Stimulated activated CD8-positive, alpha-beta memory T cell treated with anti-CD3 and anti-CD28 coated beads, Interleukin-4, amount 100 ng/mL, for 4 hours (primary cell): ENCODE measurements at places on chromosomes 5 and 9.

DNA sequence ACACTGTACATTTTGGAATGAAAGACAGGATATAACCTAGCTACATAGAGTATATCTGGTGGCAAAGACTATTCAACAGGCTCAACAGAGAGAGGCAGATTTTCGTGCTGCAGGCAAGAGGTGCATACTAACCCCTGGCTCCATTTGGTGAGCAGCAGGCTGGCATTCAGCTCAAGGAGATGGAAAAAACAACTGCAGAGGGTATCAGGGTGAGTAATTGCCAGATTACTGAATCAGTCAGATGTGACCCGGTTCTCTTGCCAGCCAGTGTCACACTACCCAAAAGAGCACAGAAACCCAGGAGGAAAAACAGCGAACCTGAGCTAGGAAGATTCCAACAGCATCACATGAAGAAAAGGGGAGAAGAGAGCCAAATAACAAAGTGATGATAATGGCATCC is 130.4 kb upstream of the PRLR start:
- DNase-seq: no peak

- no peak for DNase-seq
These were observed 14.3 kb downstream of the PDE8B start for GRCh38 chr5:77224672-77225355.

- no peak for DNase-seq
These were observed 104.1 kb upstream of the ZNF462 start for GRCh38 chr9:106758911-106759310.

GRCh38 chr5:61805101-61805500 is 473.0 kb downstream of the ZSWIM6 start:
- DNase-seq: no peak

GRCh38 chr9:79195879-79196278 is 375.9 kb upstream of the TLE4 start:
- no peak for DNase-seq

DNA sequence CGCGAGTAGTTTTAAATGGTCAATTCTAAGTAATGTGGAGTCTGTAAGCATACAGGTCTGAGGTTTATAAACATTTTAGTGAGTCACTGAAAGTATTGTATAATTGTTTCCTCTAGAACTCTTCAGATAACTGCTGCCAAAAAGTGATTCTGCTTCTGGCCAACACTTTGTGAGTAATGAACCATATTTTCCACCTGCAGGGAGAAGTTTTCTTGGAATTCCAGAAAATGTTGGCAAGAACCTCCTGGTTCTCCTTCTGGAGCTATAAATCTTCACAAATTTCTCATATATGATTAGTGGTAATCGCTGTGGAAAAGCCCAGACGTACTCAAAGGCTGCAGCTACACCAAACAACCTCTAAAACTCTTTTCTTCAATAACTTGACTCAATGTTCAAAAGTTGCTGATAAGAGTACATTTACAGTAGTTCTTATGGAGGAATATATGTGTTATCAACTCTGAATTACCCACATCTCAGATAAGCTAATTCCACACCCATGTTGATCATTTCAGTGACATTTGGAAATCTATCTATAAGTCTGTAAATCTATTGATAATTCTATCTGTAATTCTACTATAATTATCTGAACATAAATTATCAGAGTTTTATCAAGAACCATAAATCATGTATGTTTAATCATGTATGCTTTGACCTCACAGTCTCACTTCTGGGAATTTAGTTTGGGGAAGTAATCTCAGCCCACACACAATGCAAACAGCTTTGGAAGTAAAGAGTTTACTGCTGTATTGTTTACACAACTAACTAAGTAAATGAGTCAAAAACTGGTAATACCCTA is 74.1 kb downstream of the FNBP1 start:
- DNase-seq: no peak

DNA sequence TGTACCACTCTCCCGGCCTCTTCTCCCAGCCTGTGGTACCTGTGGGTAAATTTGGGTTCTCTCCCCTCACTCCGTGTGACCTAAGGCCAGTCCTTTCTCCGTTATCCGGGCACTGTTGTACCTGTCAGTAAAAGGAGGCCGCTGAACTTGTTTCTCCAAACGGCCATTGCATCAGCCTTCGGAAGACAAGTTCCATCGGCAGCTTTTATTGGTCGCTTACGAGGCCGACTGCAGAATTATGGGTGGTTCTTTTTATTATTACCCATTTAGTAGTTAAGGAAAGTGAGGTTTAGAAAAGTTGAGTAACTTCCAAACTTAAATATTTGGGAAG is 558 bp downstream of the GRPEL2 start:
- no peak for DNase-seq

- DNase-seq: no peak
These were observed 56.0 kb downstream of the ZNF510 start for GRCh38 chr9:96721731-96722429.

- no peak for DNase-seq
These were observed 221.2 kb downstream of the SLC12A2 start for GRCh38 chr5:128304791-128305190.

- DNase-seq: no peak
These were observed 57.9 kb downstream of the OSTF1 start for GRCh38 chr9:75146229-75146628.

DNA sequence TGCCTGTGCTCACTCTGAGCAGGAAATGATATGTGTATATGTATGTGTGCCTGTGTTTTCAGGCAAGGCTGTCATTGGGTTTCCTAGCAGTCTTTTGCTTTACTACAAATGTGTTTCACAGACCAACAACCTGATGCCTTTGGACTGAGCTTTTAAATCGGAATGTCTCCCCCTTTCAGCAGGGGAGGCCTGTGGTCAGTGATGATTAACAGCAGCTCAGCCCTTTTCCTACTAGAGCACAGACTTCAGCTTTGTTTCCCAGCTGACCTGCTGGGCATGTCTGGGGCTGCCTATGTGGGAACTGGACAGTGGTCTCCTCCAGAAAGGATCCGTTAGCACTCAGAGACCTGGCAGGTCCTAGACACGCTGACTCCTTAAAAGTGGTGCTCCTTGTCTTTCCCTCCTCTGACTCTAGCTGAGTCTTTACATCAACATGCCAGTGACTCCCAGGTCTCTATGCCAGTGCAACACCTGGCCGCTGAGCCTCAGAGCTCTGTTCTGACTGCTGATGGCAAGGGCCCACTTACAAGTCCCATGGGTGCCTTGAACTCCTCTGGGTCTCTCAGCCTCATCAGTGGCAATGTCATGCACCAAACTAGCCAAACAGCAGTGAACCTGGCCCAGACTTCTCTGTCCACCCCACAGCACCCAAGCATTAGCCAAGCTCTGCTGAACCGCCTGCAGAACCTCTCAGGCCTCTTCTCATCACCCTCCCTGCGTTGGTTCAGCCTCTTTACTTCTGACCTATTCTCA is 7.7 kb downstream of the MACROH2A1 start:
- DNase-seq: no peak

- no peak for DNase-seq
These were observed 22.8 kb downstream of the OSTF1 start for GRCh38 chr9:75111019-75111622.

DNA sequence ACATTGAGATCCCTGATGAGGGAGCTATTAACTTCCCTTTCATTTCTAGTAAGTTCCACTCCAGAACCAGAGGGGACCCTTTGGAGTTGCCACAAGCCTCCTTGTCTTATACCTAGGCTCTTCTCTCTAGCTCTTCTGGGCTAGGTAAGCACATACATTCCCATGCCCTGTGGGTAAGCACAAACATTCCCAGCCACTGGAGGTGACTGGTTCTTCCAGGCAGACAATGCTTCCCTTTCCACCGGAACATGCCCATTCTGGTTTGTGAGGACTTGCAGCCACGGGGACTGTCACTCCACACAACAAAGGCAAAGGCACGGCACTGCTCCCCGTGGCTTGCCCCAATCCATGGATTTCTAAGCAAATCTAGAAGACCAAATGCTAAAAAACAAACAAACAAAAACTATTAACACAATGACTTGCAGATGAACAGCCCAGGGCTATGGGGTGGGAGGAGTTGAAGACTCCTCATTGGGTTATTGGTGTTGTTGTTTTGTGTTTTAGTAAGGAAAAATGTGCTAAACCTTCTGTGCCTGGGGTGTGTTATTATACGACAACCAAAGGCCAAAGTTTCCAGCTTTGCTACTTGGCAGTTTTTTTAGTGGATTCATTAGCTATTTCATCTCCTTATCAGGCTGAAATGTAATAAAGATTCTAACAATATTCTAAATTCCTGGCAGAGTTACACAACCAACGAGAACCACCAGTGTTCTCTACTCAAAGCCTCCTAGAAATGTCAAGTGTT is 276.2 kb downstream of the SYK start:
- DNase-seq: no peak

GRCh38 chr9:134766587-134766986 is 114.0 kb upstream of the FCN2 start:
- DNase-seq: no peak

- no peak for DNase-seq
These were observed 140.8 kb downstream of the TSSK1B start for GRCh38 chr5:113293975-113294310.

GRCh38 chr9:106916466-106917235 is 53.7 kb downstream of the ZNF462 start:
- no peak for DNase-seq

DNA sequence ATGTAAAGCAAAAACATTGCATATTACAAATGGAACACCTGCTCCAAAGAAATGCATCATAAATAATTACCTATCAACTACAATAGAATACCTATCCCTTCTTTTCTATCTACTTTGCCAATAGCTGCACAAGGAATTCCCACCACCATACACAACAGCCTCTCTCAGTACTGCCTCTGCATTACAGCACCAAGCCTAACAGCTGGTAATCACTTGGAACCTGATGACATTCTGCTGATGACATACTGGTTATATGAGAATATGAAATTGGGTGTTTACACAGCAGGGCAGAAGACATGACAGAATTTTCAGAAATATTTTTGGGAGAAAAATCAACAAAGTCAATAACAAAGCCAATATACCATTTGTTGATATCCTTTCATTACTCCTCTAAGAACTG is 43.2 kb downstream of the PSMB7 start:
- DNase-seq: no peak

GRCh38 chr5:91397791-91398190 is 14.7 kb upstream of the ARRDC3 start:
- no peak for DNase-seq

GRCh38 chr5:148910686-148911361 is 84.4 kb downstream of the ADRB2 start:
- no peak for DNase-seq

DNA sequence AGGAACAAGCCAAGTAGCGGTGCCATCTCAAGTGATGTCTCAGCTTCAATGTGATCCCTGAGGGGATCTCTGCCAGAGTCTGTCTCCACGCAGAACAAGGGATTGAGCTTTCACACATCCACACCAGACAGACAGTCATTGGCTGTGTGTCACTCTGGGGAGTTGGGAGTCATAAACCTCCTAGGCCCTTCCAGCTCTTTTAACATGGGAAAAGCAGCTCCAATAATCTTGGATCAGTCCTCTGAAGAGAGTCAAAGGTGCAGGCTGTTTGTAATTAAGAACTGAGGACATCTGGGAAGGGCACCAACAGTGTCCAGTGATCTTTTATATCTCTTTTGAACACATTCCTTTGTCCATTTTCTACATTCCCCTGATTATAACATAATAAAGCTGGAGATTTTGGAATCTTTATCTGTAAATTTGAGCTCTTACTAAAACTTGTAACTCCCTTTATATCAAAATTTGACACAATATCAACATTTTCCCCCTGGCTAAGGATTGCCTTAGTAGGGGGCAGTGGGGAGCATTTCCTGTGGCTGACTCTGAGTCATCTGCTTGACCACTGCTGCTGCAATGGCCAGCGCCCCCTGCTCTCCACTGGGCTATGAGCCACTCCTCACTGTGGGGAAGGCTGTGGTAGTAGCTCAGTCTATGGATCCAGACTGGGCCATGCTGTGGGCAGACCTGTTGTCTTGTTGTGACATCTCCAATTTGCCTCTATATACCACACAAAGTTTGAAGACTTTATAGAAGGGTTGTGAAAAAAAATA is 284.4 kb downstream of the OSTF1 start:
- DNase-seq: no peak

DNA sequence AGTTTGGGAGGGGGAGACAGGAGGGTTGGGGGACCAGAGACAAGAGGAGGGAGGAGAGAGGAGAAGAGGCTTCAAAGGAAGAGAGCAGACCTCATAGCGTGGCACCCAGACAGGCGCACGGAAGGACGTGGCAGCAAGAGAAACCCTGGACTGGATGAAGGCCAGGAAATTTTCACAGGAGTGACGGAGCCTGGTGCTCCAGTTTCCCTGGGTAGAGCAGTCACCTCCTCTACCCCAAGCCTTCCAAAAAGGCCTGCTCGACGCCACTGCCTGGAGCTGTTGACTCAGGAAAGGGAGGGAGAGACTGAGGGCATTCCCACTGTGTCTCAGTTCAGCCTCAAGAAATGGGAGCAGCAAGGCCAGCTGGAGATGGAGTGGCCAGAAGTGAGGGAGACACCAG is 19.3 kb downstream of the AK8 start:
- no peak for DNase-seq

GRCh38 chr9:130128733-130129431 is 43.3 kb upstream of the NCS1 start:
- DNase-seq: peak; percentile 28

GRCh38 chr5:37842048-37842447 is 2.2 kb upstream of the GDNF start:
- DNase-seq: no peak

DNA sequence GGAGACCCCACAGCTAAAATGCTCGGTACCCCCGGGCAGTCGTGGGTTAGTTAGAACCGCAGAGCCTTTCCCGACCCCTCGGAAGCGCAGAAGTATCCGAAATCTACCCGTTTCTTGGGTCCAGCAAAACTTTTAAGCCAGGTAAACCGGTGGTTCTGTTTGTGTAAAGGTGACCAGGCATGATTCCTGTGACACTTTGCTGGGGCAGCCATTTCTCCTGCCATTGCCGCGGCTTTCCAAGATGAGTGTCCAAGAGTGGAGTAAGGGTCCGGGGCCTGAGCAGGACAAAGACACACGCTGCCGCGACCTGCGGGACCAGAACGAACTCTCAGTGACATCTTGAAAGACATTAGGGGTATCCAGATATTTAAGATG is 655 bp downstream of the MARVELD2 start:
- DNase-seq: no peak
